ENCODE measurements at places on chromosomes 7 and 10. TPM values are rescaled to one million over a fixed set of nuclear protein-coding genes. Genes with fewer than 3 reads are reported as not detected.

The ABHD11 gene
- total RNA-seq: 16.1 TPM

The DTX2 gene
- total RNA-seq: 11.8 TPM

The GRM3 gene
- total RNA-seq: not detected

The GPR15LG gene
- not detected for total RNA-seq

The ANKRD1 gene
- total RNA-seq: 14.5 TPM

The NUTM2B gene
- total RNA-seq: 0.54 TPM

The ZNF511 gene
- total RNA-seq: 29.5 TPM

The ENTPD1 gene
- total RNA-seq: not detected

The SLC13A1 gene
- total RNA-seq: not detected

The ACHE gene
- total RNA-seq: 1.5 TPM

The DRGX gene
- not detected for total RNA-seq

The DYNC1I1 gene
- 1.6 TPM for total RNA-seq

The CLRN3 gene
- not detected for total RNA-seq

The FXYD4 gene
- not detected for total RNA-seq

The PALD1 gene
- not detected for total RNA-seq

The PLEKHA1 gene
- total RNA-seq: 22.8 TPM

The CTNNA3 gene
- under 0.01 TPM for total RNA-seq

The PMS2 gene
- total RNA-seq: 20.3 TPM

The ZNF316 gene
- total RNA-seq: 12.0 TPM

The SDK1 gene
- 1.6 TPM for total RNA-seq

The NODAL gene
- total RNA-seq: not detected

The AGAP6 gene
- 2.7 TPM for total RNA-seq

The DHTKD1 gene
- total RNA-seq: 19.6 TPM

The CYP3A5 gene
- total RNA-seq: under 0.01 TPM

The MYL10 gene
- total RNA-seq: not detected

The CFAP46 gene
- total RNA-seq: under 0.01 TPM

The NRBF2 gene
- 25.1 TPM for total RNA-seq

The GNAT3 gene
- total RNA-seq: 0.22 TPM

The ACTR3C gene
- total RNA-seq: 13.7 TPM

The ZPBP gene
- not detected for total RNA-seq

The BMPER gene
- total RNA-seq: 11.4 TPM

The TRIL gene
- 0.33 TPM for total RNA-seq

The PHYHIPL gene
- total RNA-seq: not detected

The TMEM209 gene
- 13.6 TPM for total RNA-seq

The HEPACAM2 gene
- total RNA-seq: not detected

The ZNF239 gene
- total RNA-seq: 4.4 TPM

The GOT1 gene
- 33.7 TPM for total RNA-seq

The H2BK1 gene
- not detected for total RNA-seq

The SLC16A9 gene
- total RNA-seq: not detected

The HKDC1 gene
- under 0.01 TPM for total RNA-seq

The HK1 gene
- total RNA-seq: 115 TPM

The MBL2 gene
- not detected for total RNA-seq

The DYDC2 gene
- not detected for total RNA-seq
